ENCODE measurements at places on chromosomes 6 and 20.

DNA sequence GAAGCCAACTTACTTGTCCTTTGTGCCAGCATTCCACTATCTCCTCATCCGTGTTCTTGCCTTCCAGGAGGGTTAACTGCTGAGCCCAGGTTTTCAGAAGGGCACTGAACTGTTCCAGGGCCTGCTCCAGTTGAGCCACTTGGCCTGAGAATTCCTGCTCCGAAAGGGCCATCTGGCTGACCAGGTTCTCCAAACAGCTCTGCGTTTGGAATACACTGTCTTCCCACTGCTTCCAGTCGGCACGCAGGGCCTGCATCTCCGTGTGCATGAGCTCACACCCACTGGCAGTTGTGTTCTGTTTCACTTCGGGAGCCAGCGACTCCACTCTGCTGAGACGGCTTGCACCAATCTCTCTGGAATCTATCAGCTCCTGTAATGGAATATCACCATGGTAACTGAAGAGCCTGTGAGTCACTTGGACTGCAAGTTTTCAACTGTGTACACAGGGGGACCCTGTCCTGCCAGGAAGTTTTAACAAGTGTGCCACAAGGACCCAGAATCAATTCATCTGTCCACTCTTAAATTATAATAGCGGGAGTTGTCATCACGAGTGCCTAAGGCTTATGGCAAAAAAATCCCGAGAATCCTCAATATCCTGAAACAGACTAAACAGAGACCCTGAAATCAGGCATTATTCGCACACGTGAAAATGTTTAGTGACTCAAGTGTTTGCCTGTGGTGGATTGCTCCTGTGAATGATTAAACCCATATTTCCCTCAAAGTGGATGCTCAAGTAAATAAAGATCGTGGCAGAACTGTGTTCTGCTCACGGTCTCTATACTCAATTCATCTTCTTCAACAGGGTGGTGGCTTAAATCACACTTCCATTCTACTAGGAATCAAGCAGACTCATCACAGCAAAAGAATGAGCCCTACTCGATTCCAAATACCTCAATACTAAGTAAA, 255.9 kb downstream of the SYNE1 start:
- DNase-seq = peak; percentile 98

GRCh38 chr6:109389650-109390274, 7.5 kb upstream of the CD164 start:
- DNase-seq = peak; percentile 48

DNA sequence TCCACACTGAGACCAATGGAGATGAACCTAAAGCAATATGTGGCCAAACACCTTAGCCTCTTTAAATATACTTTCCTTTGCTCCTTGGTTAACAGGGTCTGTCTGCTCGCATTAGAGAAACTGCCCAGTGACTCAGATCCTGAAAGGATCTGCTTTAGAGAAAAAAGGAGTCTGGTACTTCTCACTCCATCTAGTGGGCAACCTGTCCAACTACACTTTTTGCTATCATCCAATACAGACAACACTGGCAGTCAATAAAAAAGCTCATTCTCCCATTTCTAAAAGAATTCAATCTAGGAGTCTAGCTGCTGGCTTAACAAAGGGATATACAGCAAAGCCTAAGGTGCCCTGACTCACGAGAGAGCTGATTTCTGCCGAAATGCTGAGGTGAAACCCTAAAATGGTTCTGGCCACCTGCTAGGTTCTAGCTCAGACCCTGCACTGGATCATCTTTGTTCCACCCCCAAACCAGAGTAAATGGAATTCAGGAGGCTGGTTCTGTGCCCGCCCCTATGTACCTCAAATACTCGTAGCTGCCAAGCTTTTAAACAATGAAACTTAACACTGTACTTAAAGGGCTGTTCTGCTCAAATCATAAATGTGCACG, 11.5 kb downstream of the GNL1 start:
- peak; percentile 66 for DNase-seq

DNA sequence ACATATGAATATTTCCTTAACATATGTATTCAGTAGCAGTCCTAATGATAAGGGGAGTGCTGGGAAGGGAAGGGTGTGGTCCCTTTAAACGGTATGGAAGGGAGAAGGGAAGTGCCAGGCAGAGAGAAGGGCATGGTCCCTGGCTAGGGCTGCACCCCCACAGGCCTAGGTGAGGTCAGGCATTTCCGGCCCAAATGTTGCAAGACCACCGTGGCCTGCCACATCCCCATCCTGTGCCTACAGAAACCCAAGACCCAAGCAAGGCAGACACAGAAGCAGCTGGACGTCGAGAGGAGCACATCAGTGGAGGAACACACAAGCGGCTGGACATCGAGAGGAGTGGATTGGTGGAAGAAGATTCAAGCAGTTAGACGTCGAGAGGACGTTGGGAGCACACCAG, 5.9 kb downstream of the RRAGD start:
- no peak for DNase-seq

DNA sequence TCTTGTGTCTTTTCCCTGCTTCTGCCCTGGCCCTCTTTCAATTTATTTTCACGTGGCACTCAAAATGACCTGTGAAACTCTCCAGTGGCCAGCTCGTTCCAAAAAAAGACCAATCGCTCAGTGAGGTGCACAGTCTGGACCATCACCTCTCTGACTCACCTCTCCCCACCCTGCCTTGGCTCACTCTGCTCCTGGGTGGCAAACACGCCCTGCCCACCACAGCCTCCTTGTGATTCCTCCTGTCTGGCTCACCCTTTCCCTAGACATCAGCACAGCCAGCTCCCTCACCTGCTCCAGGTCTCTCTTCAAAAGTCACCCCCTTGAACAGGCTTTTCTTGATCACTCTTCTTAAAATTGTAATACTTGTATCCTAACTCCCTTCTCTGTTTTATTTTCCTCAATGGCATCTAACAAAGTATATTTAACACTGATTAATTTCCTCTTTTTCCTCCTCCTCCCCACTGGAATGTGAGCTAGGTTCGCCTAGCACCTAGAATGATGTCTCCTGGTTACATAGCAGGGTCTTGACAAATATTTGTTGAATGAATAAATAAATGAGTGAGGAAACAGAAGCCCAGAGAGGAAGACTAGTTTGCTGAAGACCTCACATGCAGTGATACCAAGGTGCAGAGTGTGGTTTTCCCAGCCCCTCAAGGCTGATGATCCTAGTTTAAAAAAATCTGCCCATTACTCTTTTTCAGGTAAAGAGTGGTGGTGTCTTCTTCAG, 109.0 kb downstream of the GJA10 start:
- DNase-seq = no peak

DNA sequence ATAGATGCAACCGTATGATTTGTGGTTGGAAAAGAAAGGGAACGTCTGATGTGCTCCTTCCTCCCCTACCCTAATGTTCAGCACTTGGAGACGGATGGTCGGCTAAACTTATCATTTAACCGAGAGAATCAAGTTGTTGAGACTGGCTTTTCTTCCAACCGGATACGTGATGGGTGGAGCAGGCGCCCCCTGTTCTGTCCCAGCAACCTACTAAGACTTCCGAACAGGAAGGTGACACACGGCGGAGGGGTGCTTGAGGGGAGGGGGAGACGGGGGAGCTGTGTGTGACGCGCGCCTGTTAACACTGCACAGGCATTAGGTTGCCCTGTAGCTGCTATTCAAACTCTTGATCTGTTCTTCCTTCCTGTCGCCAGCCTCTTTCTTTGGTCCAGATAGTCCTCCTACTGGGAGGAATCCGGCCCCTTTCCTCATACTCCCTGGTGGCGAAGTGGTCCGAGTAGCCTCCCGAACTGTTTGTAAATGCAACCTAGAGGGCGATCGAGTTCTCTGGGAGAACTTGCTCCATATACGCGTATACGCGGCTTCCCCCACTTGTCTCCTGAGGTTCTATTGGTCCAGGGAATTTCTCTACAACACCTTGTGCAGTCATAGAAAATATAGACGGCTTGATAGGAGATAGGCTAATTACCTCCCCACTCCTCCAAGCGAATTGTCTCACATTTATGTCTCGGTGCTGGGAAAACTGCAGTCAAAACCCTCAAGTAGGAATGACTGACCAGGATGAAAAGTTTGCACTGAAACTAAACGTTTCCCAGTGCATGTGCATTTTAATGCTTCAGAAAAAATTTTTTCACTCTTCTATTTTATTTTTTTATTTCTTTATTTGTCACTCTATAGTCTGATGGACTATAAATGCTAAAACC, 126.0 kb upstream of the SLC2A12 start:
- DNase-seq = peak; percentile 95

- no peak for DNase-seq
Measured at GRCh38 chr6:82511546-82511945, 147.9 kb downstream of the TPBG start.

GRCh38 chr6:27280540-27281000, 31.5 kb downstream of the POM121L2 start:
- no peak for DNase-seq

GRCh38 chr6:51800603-51801002, 286.8 kb downstream of the PKHD1 start:
- DNase-seq = no peak

- no peak for DNase-seq
Measured at GRCh38 chr6:44367681-44368080, 19.8 kb upstream of the CDC5L start.

DNA sequence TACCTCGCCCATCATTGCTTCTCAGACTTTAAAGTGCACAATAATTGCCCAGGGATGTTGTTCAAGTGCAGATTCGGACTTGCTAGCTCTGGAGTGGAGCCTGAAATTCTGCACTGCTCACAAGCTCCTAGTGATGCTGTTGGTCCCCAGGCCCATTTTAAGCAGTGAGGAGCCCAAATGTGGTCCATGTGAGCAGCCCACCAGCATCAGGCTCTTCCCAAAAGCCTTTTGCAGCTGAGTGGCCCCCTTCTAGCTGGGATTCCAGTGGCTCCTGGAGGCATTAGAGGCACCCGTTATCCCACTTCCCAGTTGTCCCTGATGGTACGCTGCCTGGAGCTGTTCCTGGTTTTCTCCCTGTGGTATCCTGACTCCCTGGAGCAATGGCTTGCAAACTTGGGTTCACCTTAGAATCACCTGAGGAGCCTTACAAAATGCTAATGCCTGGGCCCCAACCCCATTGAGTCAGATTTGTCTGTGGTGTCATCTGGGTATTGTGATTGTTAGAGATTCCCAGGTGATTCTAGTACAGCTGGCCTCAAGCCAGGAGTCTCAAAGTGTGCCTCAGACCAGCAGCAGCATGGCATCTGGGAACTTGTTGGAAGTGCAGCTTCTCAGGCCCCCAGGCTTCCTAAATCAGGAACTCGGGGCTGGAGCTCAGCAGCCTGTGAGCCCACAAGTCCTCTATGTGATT, 186.9 kb upstream of the SLC24A3 start:
- no peak for DNase-seq

GRCh38 chr6:14750059-14750661, 495.7 kb upstream of the JARID2 start:
- no peak for DNase-seq

DNA sequence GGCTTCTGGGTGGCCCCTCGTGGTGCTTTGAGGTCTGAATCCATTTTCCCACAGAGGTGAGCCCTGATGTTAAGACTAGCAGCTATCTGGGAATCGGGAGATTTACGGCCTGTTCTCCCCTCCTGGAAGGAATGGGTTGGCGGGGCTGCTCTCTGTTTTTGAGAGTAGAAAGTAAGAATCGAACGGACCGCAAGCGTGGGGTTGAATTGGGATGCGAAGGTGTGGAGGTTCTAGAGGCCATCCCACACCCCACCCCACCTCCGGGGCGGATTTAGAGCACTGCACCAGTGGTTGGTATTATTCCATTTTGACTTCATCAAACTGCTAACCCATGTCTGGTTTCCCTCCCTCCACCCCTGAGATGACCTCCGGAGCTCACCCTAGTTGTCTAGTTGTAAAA, 11.5 kb downstream of the PYGB start:
- no peak for DNase-seq

- DNase-seq = no peak
Measured at GRCh38 chr6:4861564-4861963, 85.4 kb downstream of the CDYL start.

DNA sequence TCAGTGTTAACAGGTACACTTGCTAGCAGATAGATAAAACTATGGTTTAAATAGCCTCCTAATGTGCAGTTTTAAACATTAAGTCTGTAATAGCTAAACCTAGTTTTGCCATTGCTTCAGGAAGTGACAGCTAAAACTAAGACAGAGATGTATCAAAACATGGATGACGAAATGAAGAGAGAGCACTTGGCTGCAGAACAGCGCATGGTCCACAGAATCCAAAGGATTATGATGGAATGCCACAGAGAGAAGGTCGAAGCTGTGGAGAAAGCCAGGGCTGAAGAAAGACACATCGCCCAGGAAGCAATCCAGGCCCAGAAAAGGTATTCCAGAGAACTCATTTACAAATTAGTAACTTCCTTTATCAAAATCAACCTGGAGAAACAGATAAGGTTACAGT, 11.6 kb downstream of the C6orf163 start:
- no peak for DNase-seq

DNA sequence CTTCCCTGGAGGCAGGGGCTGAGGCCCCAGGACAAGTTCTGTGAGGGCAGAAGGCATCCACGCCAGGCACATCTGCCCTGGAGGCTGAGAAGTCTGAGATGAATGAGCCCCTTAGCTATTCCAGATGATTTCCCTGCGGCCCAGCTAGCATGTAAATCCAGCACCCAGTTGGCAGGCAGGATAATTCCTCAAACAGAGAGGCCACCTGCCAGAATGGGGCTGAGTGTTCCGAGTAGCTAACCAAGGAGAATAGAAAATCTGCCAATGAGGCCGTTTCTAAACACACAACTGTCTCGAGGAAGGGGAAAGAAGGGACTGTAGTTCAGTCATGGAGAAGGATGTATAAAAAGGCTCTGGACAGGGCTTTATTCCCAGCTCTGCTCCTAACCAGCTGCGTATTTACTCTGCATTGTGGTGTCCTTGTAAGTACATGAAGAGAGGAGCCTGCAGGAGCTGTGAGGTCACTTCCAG, 211.4 kb upstream of the CDYL start:
- no peak for DNase-seq

- DNase-seq = peak; percentile 44
Measured at GRCh38 chr6:149484733-149485700, at the start of gene ZC3H12D. TSS of gene ZC3H12D (minus strand) at chr6:149485014. CDS start at chr6:149474543, 10,471 bp downstream.

All from fibroblast of lung (primary cell).